ENCODE measurements at places on chromosomes 1 and 21.

DNA sequence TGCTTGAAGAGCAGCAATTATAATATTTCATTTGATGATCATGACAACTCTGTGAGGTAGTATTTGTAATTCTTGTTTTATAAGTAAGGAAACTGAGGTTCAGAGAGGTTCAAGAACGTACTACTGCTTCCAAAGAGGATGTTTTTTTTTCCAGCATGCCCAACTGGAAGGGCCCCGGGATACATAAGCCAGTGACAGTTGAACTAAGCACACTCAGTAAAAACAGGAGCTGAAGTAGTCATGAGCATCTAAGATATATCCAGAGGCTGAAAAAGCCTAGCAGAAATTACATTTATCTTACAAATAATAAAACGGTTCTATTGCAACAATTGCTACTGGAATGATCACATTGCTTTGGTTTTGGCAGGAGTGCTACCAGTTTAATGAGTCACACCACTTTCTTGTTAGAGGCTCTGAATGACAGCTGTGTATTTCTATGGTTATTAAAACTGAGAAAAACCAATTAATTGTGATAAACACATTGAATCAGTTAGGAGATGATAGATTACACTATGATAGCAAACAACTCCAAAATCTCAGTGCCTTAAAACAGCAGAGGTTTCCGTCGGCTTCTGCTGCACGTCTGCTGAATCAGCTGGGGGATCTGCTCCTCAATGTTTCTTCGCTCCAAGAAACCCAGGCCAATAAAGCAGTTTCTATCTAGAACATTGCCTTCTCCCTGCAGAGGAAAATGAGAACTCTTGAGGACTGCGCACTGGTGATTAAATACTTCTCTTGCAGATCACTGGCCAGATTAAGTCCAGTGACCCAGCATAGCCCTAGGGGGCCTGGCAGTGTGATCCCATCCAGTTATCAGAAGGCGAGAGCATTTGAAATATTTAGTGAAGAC, 522.7 kb downstream of the PLPP3 start:
- no peak for DNase-seq

DNA sequence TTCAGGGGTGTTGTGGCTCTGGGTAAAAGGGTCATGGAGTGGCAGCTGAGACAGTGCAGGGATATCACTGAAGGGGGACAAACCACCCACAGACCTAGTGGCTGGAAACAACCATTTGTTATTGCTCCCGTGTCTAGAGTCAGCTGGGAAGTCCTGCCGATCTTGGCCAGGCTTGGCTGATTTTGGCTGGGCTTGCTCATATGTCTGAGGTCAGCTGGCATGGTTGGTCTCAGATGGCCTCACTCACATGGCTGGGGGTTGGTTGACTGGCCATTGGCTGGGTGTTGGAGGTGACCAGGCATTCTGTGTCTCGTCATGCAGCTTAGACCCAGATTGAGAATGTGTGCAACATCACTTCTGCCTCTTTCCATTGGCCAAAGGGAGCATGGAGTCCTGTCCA, 203.8 kb upstream of the POU3F1 start:
- no peak for DNase-seq

GRCh38 chr1:234840253-234840652, 230.3 kb upstream of the IRF2BP2 start:
- no peak for DNase-seq

DNA sequence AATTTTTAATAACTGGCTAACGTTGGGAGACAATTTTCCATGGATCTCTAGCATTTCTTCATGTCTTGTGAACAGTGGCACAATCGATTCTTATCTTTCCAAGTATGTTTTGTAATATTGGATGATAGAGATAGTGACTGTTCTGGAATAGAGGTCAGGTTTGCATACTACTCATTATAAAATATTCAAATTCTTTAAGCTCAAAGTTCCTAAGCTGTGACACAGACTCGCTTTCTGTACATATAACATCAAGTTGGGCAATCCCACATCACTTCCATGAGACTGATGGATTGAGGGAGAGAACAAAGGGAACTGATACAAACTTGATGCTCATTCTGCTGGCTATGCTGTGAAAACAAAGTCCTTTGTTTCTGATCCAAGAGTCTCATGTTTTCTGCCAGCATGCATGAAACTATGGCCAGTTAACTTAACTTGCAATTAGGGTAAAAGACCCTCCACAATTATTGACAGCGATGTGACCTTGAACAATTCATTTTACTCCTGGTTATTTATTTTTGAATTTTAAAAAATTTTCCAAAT, 392.4 kb downstream of the TTLL7 start:
- no peak for DNase-seq

- DNase-seq, result no peak
Measured at GRCh38 chr1:224331326-224331725, 1.4 kb upstream of the NVL start.

GRCh38 chr1:246837418-246838117, 94.2 kb downstream of the AHCTF1 start:
- DNase-seq, result no peak
